ENCODE measurements at places on chromosomes 16 and 17.

GRCh38 chr16:56715126-56715525 lies 14.8 kb upstream of the NUP93 start:
- DNase-seq, result no peak

DNA sequence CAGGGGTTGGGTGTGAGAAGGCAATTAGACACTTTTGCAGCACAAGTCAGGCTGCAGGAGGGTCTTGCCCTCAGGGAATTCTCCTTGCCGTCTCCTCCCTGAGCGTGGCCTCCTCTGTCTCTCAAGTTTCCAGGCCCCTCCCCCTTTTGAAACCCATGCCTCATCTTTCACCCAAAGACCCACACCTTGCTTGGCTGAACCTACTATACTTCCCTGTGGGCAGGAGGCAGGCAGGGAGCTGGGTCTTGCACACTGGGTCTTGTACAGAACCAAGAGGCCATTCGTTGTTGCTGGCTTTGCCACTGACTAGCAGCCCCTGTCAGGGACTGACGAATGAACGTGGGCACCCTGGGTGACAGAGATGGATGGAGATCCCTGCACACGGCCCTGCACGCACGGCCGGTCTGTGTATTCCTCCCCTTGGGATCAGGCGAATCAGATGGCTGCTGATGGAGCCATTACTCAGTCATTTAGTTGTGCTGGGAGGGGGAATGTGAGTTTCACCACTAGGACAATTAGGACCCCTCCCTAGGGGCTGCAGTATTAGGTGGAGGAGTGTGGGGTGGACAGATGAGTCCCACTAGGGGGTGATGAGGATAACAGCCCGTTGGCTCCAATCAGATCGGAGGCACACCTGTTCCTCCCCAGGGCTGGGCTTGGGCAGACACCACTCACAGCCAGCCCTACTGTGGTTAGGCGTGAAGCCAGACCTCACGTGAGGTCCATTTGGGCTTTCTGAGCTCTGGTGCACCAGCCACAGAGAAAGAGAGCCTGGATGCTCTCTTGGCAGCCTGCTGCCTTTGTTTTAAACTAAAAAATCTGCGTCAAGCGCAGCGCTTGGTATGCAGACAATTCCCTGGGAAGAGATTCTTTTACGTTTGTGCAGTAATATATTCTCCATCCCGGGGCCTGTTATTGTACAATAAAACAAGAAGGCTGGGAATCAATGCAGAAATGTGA lies 167.7 kb upstream of the WSCD1 start:
- no peak for DNase-seq

- no peak for DNase-seq
Observed at GRCh38 chr17:77542551-77543490, 402.1 kb downstream of the SEC14L1 start.

- DNase-seq, result no peak
Observed at GRCh38 chr17:17425005-17425404, 51.8 kb upstream of the MED9 start.

DNA sequence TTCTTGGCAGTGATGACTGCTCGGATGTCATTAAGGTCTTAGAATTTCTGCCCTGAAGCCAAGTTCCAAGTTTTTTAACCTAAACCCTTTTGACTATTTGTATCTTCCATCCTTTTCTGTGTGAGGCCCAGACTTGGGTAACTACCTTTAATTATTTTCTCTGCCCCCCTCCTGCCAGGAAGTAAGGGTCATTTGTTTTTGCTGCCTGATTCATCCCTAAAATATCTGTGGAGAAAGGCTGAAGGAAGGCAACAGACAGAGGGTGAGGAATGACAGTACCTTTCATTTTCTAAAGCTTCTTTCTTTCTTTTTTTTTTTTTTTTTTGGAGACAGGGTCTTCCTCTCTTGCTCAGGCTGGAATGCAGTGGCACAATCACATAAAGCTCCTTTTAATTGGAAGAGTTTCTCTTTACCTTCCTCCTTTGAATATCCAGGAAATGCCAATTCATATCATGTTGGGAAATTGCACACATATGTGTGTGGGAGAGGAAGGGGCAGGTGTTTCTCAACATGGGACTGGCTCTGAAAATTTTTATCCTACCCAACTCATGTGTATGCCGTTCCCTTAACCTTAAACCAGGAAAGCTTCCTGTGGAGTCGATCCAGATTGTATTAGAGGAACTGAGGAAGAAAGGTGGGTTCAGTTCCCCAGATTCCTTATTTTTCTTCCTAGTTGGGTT lies 957 bp downstream of the VPS25 start:
- no peak for DNase-seq

- DNase-seq, result peak; percentile 65
Observed at GRCh38 chr17:27601069-27601974, 29.7 kb upstream of the LGALS9 start.

DNA sequence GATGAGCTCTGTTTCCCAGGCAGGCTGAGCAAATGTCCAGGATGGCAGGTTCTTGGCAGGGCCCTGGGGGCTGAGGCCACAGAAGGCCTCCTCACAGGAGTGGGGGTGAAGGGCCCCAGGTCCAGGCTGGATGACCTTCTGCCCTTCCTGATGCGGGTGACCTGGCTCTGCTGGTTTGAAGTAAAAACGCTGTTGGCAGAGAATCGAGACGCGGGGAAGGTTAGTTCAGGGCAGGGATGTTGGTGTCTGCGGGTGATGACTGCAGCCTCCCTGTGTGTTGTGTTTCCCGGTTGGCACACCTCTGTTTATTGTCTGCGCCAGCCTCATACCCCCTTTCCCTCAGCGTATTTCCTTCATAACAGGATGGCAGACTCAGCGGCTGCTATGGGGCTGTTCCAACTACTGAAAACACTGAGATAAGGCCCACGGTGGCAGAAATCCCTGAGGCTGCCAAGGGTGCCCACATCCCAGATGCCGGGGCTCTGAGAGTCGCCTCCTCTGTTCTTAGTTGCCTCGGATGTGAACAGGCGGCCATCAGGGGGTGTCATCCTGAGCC lies 104.6 kb downstream of the METRNL start:
- no peak for DNase-seq

- no peak for DNase-seq
Observed at GRCh38 chr17:81173762-81174155, 7.7 kb upstream of the AATK start.

DNA sequence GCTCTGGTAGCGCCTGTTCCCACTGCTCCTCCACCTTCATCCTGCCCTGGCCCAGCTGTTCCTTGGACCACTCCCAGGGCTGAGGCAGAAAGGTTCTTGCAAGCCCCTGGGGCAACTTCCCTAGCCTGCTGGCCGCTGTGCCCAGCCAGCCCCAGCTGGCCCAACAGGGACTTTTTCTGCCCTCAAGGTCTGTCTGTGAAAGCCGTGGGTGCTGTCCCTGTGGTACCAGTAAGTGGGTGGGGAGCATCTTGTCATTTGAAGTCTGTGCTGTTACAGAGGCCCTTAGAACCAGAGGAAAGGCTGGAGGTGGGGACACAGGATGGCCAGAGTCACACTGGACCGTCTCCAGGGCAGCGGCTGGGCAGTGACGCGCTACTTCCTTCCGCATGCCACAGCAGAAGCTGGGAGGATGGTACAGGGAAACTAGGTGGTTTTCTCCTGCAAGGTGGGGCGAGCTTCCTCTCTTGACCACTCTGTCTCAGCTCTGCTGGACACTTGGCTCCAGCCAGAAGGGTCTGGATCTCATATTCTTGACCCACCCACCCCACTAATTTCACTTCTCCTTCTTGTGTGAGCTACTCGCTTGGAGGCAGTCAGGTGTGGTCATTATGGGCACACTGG lies 87.8 kb downstream of the PLCG2 start:
- DNase-seq, result no peak

GRCh38 chr16:60127196-60127595 lies 1393.1 kb upstream of the GOT2 start:
- DNase-seq, result no peak

- DNase-seq, result no peak
Observed at GRCh38 chr17:49021095-49021767, 24.0 kb downstream of the IGF2BP1 start.

DNA sequence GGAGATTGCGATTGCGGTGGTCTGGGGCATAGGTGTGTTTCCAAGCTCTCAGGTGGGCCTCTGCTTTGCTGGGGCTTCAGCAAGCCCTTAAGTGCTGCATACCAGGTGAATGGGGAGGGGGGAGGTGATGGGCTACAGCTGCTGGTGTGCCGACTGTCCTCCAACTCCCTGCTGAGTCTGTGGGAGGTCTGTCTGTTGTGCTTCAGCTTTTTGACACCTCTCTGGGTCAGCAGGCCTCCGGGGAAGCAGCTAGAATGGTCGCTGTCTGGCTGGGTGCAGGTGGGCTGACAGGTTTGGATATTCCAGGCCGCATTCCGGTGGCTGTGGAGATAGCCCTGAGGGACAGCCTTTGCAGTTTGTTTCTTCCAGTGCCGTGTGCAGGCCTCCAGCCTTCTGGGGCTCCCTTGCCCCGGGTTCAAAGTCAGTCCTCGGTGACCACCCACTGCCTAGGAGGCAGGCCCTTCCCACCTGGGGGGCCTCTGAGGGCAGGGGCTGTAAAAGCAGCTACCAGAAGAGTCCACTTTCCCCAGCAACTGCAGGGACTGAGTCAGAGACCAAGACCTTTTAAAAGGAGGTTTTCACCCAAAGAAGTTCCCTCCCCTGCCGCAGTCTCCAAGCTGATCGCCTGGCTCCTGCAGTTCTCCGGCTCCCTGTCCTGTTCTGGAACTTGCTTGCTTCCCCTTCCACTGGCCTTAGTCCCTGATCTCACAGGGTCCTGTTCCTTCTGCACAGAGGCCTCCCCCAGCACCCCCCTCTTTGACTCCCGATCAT lies 2.0 kb upstream of the TTYH2 start:
- no peak for DNase-seq

- no peak for DNase-seq
Observed at GRCh38 chr17:32746280-32746679, 130.6 kb downstream of the MYO1D start.

DNA sequence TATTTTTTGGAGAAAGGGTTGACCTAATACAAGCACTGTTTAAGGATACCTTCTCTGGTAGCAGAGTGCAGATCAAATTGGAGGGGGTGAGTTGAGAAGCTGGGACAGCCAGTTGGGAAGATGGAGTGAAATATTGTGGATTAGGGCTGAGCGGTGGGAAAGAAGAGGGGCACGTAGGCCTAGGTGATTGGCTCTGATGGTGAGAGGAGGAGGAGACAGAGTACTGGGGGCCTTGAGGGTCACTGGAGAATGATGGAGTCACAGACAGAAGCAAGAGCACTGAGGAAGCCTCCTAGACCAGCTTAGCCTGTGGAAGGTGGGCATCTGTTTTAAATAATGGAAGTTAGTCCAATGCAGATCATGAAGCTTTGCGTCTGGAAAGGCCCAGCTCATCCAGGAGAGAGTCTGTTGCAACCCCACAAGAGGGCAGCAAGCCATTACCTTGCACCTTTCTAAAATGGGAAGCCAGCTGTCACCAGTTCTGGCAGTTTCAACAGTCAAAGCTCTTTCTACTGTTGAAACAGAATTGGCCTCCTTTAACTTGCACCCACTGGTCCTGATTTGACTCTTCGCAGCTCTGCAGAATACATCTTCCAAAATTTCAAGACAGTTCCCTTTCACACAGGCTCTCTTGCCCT lies 11.8 kb downstream of the SLC9A5 start:
- no peak for DNase-seq

- DNase-seq, result no peak
Observed at GRCh38 chr16:24917891-24918290, 72.1 kb downstream of the SLC5A11 start.

- no peak for DNase-seq
Observed at GRCh38 chr16:11708421-11708820, 34.2 kb downstream of the TXNDC11 start.

GRCh38 chr17:2874189-2874686 lies 78.0 kb downstream of the RAP1GAP2 start:
- DNase-seq, result no peak

- DNase-seq, result no peak
Observed at GRCh38 chr16:57384248-57385070, 12.2 kb downstream of the CX3CL1 start.

DNA sequence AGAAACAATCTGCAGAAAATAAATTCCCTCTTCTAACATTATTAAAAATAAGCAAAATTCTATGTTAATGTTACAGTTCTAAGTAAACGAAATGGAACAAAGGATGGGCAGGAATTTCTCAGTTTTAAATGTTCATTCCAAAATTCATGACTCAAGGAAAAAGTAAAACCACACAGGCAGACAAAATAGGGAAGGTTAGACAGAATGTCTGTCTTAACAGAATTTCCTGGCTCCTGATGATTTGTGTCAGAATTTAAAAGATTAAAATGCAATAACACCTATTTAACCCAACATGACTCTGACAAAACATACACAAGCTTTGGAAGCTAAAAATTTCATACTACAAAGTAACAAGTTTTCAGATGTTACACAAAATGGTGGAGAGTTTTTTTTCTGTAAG lies 42.8 kb downstream of the SPOP start:
- DNase-seq, result no peak

DNA sequence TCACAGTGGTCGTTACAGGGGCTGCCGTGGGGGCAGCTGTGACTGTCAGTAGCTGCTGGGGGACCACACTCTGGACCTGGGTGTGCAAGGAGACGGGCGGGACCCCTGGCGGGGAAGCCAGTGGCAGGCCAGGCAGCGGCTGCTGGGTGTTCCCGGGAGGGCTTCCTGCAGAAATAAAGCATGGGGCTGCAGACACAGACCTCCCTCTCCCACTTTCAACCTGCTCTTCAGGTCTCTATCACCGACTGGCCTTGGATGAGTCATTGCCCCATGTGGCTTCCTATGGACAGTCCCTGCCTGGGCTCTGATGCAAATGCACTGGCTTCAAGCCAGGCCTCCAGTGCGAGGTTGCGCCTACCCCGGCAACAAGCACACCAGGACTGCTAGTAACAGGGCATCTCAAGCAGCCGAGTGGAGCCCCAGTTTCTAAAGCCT lies 17.2 kb downstream of the SREBF1 start:
- DNase-seq, result no peak

DNA sequence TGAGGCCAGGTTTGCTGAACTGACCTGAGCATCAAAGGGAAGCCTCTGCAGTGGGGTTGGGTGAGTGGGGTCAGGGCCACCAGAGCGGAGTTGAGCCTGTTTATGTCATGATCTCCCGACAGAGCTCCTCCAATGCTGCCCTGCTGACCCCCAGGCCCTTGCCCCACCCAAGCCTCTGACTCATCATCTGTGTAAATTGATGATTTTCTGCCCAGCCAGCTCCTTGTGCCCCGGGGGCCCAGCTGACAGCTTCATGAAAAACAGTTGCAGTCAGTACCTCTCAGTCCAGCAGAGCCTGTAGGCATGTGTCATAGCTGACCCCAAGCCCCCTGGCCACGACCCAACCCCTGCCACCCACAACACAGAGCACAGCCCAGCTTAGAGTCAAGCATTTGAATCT lies 134.9 kb downstream of the CCT6B start:
- DNase-seq, result no peak

GRCh38 chr17:38881600-38882191 lies 11.8 kb downstream of the LASP1 start:
- DNase-seq, result no peak

Measured in activated naive CD4-positive, alpha-beta T cell (primary cell).